Activated T-helper 9 cell treated with anti-CD3 and anti-CD28 coated beads, Interleukin-2, amount 50 U/mL, for 16 hours (primary cell): ENCODE measurements at places on chromosomes 6 and 20.

DNA sequence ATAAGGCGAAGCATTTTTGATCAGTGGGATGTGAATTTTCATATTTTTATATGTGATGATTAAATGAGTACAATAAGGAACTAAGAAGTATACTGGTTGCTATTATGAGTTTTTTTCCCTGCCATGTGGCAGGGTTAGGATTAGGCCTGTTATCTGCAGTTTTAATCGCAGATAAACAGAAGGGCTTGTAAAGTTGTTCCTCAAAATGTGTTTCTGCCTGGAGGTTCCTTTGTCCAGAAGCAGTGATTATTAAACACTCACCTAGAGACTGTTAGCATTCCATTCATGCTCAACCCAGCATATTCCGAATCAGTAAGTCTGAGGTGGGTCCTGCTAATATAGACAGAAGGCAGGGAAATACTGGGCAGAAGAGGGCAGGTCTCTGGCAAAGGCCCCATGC is 316.0 kb downstream of the CLIC5 start:
- no peak for DNase-seq

GRCh38 chr6:169254456-169255316 is 1.0 kb upstream of the THBS2 start:
- DNase-seq: no peak

GRCh38 chr6:73565767-73566485 is 45.1 kb upstream of the EEF1A1 start:
- no peak for DNase-seq

DNA sequence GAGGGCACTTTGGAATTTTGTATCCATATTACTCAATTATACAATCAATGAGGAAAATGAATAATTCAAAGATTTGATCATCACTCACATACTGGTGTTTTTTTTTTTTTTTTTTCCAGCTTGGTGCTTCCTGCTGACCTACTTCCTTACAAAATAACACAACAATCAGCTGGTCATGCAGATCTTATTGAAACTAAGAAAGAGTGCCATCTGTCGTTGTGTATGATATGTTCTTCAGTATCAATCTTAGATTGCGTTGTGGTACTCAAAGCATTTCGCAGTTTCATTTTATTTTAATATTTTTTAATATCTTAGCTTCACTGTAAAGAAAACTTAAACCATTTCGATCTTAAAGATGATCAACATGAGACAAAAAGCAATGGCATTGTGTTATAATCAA is 155.6 kb downstream of the OGFRL1 start:
- no peak for DNase-seq

GRCh38 chr20:51536116-51537069 is 6.1 kb downstream of the NFATC2 start:
- DNase-seq: no peak

GRCh38 chr6:149223120-149223903 is 94.2 kb upstream of the TAB2 start:
- no peak for DNase-seq

DNA sequence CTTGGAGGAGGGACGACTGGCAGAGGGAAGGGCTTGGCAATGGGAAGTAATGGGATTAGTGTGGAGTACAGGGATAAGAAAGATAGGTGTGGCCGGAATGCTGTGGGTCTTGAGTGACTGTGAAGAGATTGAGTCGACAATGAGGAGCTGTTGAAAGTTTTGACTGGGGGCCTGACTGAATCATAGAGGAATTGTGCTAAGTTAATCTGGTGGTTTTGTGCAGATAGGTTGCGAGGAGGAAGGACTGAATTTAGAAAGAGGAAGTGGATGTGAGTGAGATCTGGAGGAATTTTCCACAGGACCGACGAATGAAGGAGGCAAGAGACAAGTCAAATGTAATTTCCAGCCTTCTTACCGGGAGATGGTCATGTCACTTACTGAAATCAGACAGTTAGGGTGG is 143.9 kb upstream of the RALGAPA2 start:
- no peak for DNase-seq

DNA sequence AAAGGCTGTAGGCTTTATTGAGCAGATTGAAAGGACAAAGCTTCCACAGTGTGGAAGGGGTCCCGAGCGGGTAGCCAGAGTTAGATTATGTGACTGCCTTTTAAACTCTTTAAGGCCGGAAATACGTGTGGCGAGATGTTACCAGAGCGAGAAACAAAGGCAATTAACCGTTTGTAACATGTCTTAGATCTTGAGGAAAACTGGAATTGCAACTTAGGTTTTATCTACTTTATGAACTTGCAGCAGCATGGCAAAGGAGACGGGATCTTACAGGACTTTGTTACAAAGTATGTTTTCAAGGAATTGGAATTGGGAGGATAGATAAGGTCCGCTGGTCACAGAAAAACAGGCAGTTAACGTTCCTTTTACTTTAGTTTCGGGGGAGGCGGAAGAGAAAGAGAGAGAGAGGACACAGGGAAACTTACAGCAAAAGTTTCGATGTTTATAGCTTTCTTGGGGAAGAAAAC is 594.7 kb upstream of the ADGRB3 start:
- no peak for DNase-seq

DNA sequence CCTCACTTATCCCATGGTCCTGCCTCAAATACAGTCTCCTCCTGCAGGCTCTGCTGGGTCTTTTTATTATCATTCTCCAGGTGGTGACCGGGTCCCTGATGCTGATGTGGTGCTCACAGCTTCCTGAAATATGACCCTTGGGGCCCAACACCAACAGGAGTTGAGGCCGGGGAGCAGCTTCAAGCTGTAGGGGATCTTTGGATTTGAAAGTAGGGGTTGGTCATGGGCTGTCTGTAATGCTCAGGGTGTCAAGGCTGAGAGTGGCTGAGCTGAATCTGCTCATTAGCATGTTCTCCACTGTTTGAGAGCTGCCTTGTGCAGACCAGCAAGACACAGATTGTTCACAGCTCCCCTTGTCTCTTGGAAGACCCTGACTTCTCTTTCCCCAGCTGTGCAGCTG is 35.5 kb downstream of the HLA-F start:
- no peak for DNase-seq

GRCh38 chr20:45067087-45067486 is 33.8 kb downstream of the KCNS1 start:
- DNase-seq: no peak

DNA sequence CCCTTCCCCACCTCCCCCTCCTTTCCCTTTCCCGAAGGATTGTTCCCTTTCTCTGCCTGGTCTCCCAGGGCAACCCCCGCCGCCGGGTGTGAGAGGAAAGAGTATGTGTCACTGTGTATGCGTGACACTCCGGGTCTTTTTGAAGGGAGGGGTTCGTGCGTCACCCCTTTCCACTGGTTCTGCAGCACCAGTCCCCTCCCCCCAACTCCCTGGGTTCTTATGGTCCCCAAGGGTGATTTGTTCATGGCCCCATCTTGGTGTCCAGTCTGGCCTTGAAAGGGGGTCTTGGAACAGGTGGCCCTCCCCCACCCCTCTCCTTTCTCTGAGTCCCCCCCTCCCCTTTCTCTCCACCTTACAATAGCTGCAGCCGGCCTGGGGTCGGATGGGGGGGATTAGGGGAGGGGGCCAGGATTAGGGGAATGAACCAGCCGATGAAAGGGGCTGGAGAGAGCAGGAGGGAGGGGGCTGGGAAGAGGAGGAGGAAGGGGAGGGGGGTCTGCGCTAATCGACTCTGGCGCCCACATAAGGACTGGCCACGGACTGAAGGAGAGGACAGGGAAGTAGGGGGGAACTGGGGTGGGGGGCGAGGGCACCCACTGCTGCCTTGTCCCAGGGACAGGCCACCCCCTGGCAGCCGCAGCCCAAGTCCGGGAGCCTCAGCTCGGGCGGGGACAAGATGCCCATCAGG is 1.3 kb upstream of the RING1 start:
- DNase-seq: no peak
